AG04449 (cell line): ENCODE measurements at places on chromosomes 3 and 15.

- DNase-seq = no peak
Measured at GRCh38 chr15:101580431-101580830, 71.8 kb downstream of the TM2D3 start.

DNA sequence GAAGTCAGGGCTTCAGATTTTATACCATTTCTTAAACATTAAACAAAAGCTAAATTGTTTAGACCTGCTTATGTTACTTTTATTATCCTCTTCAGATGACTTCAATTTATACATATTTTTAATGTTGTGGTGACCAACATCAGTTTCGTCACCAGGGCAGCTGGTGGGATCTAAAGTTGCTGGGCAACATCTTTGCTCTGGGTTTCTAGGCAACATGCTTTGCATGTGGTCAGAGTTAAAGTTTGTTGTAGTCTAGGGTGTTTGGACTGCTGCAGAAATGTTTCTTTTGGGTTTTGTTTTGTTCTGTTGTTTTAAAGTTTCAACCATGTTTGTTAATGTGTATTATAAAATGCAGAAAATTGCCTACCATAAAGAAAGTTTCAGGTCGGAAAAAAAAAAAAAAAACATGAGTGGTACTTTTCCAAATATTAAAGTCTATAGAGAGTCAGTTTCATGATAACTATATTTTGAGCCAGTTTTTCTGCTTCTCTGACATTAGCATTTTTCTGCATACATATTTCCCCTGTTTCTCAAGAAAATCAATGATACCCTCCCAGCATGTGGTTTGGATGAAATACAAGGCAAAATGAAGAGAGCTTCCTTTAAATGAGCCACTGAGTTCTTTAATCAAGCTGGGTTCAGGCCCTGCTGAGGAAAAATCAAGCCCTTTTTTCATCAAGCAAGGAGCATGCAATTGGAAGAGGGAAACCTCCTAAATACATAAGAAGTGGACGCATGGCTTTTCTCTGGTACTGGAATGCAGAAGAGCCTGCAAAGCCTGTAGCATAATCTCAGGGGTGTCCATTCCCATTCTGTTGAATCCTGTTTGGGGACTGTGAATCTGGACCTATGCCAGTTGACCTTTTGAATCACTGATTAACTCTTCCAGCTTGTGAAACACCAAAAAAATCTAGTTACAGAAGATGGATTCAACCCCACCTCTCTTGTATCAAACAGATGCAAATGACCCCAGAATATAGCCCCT lies 35.0 kb upstream of the VGLL3 start:
- no peak for DNase-seq

DNA sequence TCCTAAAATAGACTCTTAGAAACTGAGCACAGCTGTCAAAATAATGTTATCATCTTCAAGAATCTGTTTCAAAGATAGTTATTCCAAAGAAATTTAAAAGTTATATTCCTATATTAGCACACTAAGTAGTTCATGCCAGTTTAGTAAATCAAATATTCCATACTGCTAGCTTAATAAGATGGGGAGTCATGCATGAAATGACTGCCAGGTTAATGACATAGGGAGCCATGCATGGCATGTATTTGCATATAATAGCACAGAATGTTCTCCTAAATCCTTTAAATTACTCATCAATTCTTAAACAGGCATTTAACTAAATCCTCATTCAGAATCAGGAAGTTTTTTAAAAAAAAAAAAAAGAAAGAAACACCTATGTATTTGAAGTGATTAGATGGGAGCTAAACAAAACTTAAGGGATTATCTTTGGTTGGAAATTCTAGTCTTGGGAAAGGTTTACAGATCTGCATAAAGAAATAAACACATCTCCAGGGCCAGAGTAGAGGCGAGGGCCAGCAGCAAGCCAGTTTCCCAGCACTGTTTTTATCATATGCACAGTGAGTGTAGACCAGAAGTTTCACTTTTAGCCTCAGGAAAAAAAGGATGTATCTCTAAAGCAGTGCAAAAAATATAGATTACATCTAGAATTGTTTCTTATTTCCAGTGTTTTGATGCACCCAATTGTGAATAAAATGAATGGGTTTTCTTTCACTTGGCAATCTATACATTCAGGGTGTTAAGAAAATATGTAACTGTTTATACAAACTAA lies 366.4 kb upstream of the AGTR1 start:
- no peak for DNase-seq

GRCh38 chr3:183801601-183802000 lies 23.8 kb downstream of the MAP6D1 start:
- DNase-seq = no peak

GRCh38 chr15:65323071-65323511 lies 18.6 kb downstream of the RNU5B-1 start:
- no peak for DNase-seq

- DNase-seq = no peak
Measured at GRCh38 chr3:100737334-100737733, 28.0 kb downstream of the TFG start.

DNA sequence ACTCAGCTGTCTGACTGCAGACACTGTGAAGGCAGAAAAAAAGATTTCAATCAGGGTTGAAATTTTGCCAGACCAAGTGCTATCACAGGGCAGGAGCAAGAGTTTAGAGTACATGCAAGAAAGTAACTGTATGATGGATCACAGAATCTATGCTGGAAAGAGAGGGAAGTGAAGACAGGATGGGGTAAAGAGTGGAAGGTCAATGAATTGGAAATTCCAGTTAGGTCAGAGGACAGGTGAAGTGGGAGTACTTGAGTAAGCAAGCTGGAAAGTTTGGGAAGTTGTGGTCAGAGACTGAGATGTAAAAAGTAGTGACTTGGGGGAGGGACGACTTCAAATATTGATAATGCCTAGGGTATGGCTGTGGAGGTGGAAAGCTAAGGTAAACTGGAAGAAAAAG lies 7.2 kb downstream of the SPG11 start:
- no peak for DNase-seq

- no peak for DNase-seq
Measured at GRCh38 chr3:53255423-53255774, 423 bp downstream of the TKT start.

DNA sequence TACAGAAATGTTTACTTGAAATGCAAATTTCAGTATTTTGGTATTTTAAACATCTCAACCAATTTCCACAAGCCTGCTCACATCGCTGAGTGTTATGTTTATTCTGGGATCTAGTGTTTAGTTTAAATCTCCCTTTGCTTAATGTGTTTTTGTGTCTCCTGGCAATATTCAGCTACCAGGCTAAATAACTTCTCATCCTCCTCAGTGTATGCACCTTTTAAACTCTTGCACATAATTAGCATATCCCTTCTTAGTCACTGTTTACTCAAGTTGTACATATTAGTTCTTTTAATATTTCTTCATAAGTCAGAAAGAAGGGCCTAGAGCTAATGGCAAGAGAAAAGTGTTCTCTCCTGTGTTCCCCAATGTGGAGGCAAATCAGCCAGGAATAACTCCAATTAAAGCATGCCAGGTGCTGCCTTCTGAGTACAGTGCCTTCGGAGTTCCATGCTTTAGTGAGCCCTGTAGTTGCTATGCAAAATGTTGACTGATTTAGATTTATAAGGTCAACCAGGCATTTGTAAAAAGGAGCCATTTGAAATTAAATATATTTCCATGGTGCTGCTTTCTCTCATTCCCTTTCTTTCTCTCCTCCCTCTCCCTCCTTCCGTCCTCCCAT lies 234.3 kb downstream of the GAP43 start:
- DNase-seq = no peak

DNA sequence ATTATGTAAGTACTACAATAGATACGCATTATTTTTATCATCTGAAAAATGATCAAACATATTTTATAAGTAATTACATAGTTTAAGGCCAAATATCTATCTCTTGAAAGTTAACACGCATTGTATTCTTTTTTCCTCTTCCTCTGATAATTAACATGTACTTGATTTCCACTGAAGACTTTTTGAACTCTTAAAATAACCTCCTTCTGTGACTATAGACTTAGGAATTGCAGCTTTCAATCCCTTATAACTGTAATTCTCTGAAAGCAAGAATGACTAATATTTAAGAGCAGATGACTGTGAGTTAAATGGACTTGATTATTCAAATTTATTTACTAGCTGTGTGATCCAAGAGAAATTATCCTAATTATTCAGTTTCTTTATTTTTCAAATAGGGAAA lies 730.6 kb upstream of the NECTIN3 start:
- DNase-seq = no peak

DNA sequence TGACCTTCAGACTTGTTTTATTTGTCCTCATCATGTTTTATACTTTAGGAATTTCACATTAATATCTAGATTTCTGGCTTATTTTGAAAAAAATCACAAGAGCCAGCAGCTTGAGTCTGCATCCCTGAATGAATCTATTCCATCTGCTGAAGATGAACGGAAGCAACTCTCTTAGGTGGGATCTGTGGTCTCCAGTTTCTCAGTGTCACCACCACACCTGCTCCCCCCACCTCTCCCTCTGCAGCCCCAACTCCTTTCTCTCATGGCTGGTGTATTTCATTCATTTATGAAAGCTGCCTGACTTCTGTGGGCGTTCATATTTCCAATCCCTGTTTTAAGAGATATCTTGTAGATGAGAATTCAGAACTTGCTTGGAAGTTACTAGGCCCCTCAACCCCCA lies 102.1 kb upstream of the AGBL1 start:
- no peak for DNase-seq

- DNase-seq = no peak
Measured at GRCh38 chr15:67068710-67069400, 3.5 kb downstream of the SMAD3 start.

DNA sequence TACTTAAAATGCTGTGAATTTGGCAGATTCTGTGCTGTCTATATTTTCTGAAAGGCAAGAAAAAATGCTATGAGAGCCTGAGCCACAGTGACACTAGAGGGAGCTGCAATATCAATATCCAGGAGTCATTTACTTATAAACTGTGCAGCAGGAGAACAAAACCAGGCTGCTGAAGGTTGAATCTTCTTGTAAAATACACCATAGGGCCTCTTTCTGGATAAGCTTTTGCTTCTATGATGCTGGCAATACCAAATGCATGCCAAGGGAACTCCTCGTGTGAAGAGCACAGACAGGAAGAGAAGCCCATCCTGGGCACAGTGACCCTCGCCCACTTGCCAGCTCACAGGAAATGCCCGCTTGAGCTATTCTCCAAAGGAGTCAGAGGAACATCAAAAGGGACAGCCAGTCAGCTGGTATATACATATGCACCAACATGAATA lies 48.0 kb upstream of the TSPAN3 start:
- DNase-seq = no peak

GRCh38 chr15:28919201-28919635 lies 33.4 kb downstream of the APBA2 start:
- DNase-seq = no peak

GRCh38 chr3:138898301-138898700 lies 48.6 kb downstream of the FOXL2 start:
- DNase-seq = no peak

GRCh38 chr15:92633418-92633817 lies 22.2 kb downstream of the FAM174B start:
- no peak for DNase-seq

GRCh38 chr3:31004025-31004678 lies 109.7 kb upstream of the GADL1 start:
- peak; percentile 79 for DNase-seq

DNA sequence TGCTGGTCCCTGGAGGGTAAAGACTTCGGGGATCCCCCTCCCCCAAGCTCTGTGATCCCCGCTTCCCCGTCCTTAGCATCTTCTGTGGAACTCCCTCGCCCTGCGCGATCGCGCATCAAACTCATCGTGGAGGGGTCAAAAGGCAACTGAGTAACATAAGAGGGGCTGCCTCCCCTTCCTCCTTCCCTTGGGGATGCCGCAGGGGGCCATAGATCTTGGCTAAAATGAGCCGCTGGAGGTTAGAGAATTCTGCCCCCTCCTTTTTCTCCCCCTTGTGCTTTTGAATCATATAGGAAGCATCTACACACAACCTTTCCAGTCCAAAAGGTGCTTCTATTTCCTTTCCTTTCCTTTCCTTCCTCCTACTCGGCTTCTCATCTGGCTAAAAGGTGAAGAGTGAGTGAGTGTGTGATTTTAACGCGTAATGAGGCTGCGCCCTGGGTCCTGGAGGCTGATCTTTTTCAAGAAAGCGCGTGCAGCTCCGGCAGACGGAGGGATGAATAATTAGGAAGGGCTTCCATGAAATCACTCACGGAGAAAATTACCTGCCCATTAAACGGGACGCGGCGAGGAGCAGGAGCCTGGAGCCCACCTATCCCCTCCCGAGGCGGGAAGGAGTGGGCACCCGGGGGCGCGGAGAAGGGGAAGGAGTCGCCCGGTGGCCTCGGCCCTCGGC lies 831 bp upstream of the ROBO2 start:
- DNase-seq = no peak

- DNase-seq = no peak
Measured at GRCh38 chr15:67805666-67806516, 19.4 kb upstream of the SKOR1 start.

- DNase-seq = peak; percentile 52
Measured at GRCh38 chr3:119352863-119353527, 58.8 kb downstream of the ARHGAP31 start.

GRCh38 chr3:139187648-139188047 lies 143.0 kb upstream of the PRR23C start:
- DNase-seq = no peak

- no peak for DNase-seq
Measured at GRCh38 chr15:33132233-33132580, 62.3 kb downstream of the FMN1 start.

- DNase-seq = no peak
Measured at GRCh38 chr15:26134152-26134551, 271.0 kb upstream of the ATP10A start.

DNA sequence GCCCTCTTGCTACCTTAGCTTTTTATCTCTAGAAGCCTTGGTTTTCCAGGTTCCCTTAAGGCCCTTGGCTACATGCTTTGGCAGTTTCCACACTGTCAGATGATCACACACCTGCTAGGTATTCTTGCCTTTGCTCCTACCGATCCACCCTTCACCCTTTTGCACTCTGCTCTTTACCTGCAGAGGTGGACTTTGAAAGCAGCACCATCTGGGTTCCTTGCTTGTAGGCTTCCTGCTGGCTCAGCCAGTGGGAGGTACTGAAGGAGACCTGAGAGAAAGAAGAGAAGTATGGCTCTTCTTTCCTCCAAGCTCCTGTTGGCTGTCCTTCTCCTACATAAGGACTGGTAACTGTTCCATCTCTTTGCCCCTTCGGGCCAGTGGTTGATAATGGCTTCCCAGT lies 7.3 kb upstream of the ZNF592 start:
- DNase-seq = no peak

- no peak for DNase-seq
Measured at GRCh38 chr3:29249829-29250345, 31.0 kb upstream of the RBMS3 start.

- DNase-seq = no peak
Measured at GRCh38 chr3:128681369-128681829, 30.8 kb upstream of the RPN1 start.

DNA sequence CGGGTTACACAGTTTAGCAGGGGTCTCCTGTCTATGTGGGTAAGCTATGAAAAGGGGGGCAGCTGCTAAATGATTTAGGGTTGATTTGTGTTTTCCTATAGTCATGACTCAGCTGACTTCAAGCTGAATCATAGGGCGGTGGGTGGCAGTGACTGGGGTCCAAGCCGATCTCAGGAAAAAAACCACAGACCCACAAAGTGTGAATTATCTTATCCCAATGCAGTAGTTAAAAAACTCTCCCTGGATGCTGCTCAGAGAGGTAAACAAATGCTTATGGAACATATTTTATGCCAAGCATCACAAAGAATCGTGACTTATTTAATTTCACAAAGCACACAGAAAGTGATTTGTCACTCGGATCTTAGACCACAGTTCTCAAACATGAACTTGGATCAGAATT lies 18.4 kb upstream of the TOPAZ1 start:
- no peak for DNase-seq
